Globus pallidus (tissue), 1 donor: ENCODE measurements at places on chromosomes 13 and 19.

DNA sequence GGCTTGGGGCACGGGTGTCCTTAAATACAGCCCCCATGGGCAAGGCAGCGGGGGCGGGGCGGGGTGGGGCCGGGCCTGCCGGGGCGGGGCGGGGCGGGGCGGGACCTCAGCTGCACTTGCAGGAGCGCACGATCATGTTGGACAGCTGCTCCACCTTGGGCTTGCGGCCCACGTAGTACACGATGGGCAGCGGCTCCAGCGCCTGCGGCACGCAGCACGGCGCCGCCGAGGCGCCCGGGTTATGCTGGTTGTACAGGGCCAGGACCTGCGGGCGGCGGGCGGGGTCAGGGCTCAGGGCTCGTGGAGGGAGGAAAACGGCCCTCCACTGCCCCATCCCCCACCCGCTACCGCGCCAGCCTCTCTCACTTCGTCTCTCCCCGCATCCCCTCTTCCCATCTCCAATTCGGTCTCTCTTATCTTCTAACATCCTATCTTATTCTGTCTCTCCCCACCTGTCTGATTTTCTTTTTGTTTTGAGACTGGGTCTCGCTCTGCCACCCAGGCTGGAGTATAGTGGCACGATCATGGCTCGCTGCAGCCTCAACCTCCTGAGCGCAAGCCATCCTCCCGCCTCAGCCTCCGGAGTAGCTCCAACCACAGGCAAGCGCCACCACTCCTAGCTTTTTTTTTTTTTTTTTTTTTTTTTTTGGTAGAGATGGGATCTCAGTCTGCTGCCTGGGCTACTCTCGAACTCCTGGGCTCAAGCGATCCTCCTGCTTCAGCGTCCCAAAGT, 21.1 kb downstream of the CCDC97 start:
- no peak for DNase-seq

DNA sequence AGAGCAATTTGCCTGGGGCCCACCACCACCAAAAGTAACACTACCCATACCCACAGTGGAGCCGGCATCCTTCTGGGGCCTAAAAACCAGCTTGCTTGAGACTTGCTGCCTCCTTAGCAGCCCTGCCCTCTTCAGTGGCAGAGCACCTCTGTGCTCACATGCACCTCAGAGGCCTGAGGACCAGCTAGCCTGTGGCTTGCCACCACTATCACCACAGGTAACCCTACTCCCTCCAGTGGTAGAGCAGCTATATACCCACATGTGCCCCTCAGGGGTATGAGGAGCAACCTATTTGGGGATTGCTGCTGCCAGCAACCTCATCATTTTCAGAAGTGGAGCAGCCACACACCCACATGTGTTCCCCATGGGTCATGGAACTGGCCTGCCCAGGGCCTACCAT, 111.4 kb upstream of the SPRY2 start:
- DNase-seq, result no peak

GRCh38 chr19:8208922-8209461, at the start of gene CERS4:
TSS of gene CERS4 (plus strand) at chr19:8209370. CDS start at chr19:8251077, 41,707 bp downstream.
- peak; percentile 92 for DNase-seq

DNA sequence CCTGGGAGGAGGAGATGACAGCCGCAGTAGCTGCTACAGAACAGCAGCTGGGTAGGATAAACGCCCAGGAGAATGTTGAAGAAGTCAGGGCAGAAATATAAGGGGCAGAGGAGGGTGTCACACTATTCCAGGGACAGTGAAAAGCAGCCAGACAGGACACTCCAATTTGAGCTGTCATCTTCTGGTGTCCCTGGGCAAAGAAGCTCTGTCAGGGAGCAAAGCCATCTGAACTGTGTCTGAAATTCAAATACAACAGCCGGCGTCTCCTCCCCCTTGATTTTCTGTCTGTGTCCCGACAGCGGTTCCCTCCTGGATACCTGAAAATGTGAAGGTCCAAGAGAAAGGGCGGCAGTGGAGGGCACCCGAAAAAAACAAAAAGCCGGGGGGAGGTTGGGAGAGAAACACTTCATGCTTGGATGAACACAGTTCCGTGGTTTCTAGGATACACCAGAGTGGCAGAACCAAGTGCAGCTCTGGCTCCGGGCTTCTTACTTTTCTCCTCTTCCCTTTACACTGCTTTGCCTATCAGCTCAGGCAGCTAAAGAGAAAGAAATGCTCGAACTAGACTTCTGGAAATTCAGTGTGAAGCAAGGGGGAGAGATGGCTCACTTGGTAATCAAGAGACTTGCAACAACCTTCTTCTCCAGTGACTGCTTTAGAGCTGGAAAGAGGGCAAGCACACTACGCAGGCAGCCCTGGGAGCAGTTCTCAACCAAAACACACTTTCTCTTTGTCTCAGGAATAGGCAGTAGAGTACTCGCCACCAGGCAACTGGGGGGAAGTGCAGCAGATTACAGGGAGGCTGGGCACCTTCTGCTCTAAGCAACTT, 465.6 kb downstream of the ITGBL1 start:
- peak; percentile 9 for DNase-seq

DNA sequence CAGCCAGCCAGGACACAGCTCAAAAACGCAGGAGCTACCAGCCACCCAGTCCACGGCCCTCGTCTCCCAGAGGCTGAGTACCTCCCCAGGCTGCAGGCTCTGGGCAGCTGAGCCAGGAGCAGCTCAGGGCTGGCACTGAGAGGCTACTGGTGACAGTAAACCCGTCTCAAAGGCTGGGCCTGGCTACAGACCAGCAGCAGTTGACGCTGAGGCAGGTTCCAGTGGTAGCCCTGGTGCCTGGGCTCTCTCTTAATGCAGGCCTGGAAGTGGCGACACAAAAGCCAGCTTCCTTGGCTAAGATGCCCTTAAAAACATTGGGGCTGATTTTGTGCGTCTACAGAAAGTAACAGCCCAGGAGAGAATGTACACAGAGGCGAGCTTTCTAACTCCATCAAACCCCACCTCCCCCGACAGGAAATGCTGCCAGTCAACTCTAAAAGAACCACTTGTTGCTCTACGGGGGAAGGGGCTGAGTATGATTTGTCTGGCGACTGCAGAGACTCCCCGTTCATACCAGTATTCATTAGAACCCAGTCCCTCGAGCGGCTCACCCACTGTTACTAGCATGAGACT, 126.3 kb downstream of the STK24 start:
- DNase-seq, result peak; percentile 73

GRCh38 chr13:43244481-43244880, 221.1 kb downstream of the DNAJC15 start:
- no peak for DNase-seq

- no peak for DNase-seq
Measured at GRCh38 chr13:30453727-30454126, 12.0 kb downstream of the HMGB1 start.

GRCh38 chr13:97586941-97587340, 153.0 kb downstream of the RAP2A start:
- DNase-seq, result no peak

DNA sequence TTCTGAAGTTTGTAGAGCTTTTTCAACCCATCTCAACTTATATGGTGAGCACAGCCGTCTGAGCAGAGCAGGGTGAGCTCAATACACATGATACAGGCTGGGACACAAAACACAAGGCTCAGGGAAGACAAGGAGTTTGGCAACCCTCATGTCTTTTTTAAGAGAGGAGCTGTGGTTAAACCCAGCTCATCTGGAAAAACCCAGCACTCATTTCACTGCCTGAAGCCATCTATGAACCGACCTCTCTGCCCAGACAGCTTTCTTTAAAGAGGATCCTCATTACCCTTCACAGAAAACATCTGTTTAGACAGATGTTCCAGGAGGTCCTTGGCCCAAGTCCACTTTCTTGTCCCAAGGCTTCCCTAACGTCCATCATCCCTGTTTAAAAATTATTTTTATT, 170.0 kb upstream of the TSHZ3 start:
- no peak for DNase-seq

DNA sequence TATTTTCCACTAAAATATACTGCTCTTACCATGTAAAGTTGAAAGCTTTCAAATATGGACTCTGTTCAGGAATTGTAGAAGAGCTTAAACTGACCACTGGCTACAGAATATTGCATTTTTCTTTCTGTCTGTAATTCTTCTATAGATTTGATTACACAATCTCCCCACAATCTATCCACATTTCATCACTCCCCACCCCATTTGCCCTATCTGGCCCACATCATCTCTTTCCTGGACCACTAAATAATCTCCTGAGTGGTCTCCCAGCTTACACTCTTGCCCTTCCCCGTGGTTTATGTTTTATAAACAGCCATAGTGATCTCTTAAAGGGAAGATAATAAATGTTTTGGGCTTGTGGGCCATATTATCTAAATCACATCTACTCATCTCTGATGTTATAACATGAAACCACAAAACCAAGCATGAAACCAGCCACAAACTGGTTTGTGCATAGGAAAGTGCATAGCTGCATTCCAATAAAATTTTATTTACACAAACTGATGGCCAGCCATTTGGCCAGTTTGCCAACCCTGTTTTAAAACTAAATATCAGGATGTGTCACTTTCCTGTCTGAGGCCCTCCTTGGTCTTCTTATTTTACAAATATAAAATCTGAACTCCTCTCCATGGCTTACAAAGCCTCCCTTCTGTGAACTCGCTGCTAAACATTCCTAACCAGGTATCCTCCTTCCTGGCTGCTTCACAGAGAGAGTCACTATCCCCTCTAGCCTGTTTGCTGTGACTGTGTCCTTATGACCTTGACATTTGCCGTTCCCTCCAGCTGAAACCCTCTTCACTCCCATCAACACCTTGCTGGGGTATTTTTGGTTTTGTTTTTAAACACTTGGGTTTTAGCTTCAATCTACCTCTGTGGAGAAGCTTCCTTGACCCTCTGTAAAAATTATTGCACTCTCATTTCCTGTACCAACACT, 500.9 kb downstream of the GPC6 start:
- DNase-seq, result no peak

DNA sequence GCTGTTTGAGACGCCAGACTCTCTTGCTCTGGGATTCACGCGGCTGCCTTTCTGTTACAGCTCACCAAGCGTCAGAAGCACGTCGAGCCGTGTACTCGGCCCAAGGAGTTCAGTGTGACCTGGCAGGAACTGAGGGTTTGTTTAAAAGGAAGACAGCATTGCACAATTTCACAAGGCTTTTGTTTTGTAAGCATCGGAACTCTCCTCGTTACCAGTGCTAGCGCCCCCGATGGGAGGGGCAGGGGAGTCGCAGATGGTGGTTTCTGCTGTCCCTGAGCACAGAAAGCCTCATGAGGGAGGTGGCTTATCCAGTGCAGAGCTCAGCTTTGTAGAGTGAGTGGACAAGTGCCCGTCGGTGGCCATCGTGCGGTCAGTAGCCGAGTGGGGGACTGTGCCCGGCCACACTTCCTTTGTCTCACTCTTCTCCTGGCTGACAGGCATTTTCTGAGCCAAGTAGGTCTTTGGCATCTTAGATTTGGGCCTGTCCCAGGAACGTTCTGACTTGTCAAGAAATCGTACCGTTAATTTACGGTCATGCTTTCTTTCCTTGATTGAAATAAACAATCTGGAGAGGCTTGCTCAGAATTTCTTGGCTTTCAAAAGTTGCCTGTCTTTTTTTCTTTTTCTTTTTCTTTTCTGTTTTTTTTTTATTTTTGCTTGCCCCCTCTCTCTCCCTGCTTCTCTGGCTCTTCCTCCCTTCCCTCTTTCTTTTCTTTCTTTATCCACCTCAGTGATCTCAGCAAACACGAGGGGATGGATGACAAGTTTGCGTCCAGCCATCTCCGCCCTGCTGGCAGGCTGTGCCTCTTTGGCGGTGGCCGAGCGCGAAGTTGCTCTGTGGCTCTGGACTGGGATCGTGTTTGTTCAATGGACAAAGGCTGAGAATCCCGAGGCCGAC, 7.7 kb downstream of the KDM4B start:
- peak; percentile 70 for DNase-seq
